AG09309 (cell line): ENCODE measurements at places on chromosomes 13 and 19.

- no peak for DNase-seq
Measured at GRCh38 chr13:60837806-60838205, 440.8 kb downstream of the TDRD3 start.

DNA sequence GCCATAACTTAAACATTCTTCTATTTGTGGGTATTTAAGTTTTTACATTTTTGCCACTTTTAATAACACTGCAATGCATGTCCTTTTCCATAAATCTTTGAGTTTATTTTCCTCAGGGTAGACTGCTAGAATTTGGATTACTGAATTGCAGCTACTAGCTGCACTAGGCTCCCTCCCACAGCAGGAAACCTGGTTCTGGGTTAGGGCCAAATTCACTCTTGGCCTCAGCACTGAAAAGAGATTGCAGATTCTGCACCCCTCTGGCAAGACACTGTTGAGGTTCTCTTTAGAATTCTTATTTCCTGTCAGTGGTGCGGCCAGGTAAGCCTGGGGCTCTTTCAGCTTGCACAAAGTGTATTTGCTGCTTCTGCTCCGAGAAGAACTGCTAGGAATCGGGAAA lies 155.7 kb downstream of the ENOX1 start:
- no peak for DNase-seq

- no peak for DNase-seq
Measured at GRCh38 chr19:17402982-17403855, 2.2 kb downstream of the BST2 start.

- DNase-seq = peak; percentile 71
Measured at GRCh38 chr19:49987159-49987698, 26.3 kb upstream of the SIGLEC11 start.

- DNase-seq = no peak
Measured at GRCh38 chr13:22652796-22653195, 528.0 kb upstream of the SGCG start.
